Aorta (tissue), 5 donors: ENCODE measurements at places on chromosomes 5 and 9. TPM values are rescaled to one million over a fixed set of nuclear protein-coding genes. Genes with fewer than 3 reads are reported as not detected.

REEP5 gene
- total RNA-seq = 88.5 TPM

PHF24 gene
- 0.57 TPM for total RNA-seq

SPINK4 gene
- not detected for total RNA-seq

KDM3B gene
- 66.0 TPM for total RNA-seq

RIMOC1 gene
- total RNA-seq = 25.2 TPM

NTNG2 gene
- total RNA-seq = 5.3 TPM

ECM2 gene
- 65.6 TPM for total RNA-seq

SLCO4C1 gene
- total RNA-seq = 0.39 TPM

LHFPL2 gene
- 38.6 TPM for total RNA-seq

- no peak overlapping the region for H3K27ac ChIP-seq
- no peak overlapping the region for H3K4me3 ChIP-seq
- peak; percentile 36 for DNase-seq
- H3K4me1 ChIP-seq = no peaks in the 10 kb centered on the region
- no peaks in the 10 kb centered on the region for H3K27me3 ChIP-seq
Measured at GRCh38 chr5:178464431-178465048, 125.7 kb downstream of the COL23A1 start.

DNA sequence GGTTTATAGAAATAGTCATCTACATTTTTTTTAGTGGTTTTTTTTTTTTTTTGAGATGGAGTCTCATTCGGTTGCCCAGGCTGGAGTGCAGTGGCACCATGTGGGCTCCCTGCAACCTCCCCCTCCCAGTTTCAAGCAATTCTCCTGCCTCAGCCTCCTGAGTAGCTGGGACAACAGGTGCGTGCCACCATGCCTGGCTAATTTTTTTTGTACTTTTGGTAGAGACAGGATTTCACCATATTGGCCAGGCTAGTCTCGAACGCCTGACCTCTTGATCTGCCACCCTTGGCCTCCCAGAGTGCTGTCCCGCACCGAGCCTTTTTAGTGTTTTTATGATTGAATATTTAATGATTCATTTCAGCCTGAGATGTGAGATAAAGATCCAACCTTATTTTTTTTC lies 27.3 kb downstream of the ANKRD33B start:
- H3K27ac ChIP-seq = no peak overlapping the region
- no peaks in the 10 kb centered on the region for H3K27me3 ChIP-seq
- DNase-seq = no peak
- no peak overlapping the region for H3K4me3 ChIP-seq

GRCh38 chr5:55027595-55027994 lies 3.5 kb downstream of the GZMK start:
- no peak overlapping the region for H3K4me3 ChIP-seq
- H3K4me1 ChIP-seq = no peaks in the 10 kb centered on the region
- H3K36me3 ChIP-seq = no peaks in the 10 kb centered on the region

- H3K4me3 ChIP-seq = no peak overlapping the region
- no peaks in the 10 kb centered on the region for H3K4me1 ChIP-seq
- H3K27ac ChIP-seq = no peak overlapping the region
- no peak for DNase-seq
- H3K27me3 ChIP-seq = no peaks in the 10 kb centered on the region
Measured at GRCh38 chr5:83368835-83369234, 102.7 kb upstream of the VCAN start.

- H3K4me1 ChIP-seq = no peaks in the 10 kb centered on the region
- peak; percentile 73 for DNase-seq
- no peak overlapping the region for H3K4me3 ChIP-seq
- no peak overlapping the region for H3K27ac ChIP-seq
- H3K36me3 ChIP-seq = peaks cover 4% of the 10 kb centered on the region
Measured at GRCh38 chr5:72366324-72366976, 46.3 kb downstream of the PTCD2 start.

DNA sequence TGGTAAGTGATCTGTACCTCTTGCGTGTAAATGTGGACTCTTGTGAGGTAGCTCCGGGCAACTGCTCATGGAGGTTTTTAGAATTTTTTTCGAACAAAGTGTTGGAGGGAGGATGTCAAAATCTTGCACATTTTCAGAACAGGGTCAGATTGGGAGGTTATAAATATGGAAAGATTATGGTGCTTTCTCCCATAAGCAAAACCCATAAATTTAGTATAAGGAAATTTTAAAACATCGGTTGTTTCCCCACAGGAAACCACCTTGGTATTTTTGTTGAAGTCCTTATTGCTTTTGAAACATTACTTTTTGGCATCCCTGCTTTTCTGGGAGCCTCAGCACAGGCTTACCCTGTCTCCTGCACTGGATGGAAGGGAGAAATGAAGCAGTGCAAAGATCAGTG lies 33.9 kb downstream of the PTTG1 start:
- no peaks in the 10 kb centered on the region for H3K27me3 ChIP-seq
- H3K36me3 ChIP-seq = no peaks in the 10 kb centered on the region

DNA sequence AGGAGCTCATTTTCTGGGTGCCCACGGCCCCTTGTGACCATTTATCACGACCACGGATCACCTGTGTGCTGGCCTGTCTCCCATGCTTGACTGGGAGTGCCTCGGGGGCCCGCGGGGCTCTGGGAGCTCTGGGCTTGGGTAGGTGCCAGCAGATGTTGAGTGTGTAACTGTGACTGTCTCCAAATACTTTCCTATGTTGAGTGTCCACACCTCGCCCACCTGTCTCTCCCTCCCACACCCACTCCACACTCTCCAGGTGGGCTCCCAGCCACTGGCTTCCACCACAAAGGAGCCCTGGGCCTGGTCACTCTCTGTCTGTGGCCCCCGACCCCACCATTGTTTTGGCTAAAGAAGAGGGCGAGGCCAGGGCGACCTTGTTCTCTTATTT lies 196.4 kb downstream of the CDK5RAP2 start:
- no peaks in the 10 kb centered on the region for H3K4me1 ChIP-seq
- no peak for DNase-seq
- no peak overlapping the region for H3K4me3 ChIP-seq
- no peak overlapping the region for H3K27ac ChIP-seq
- H3K36me3 ChIP-seq = no peaks in the 10 kb centered on the region
- H3K27me3 ChIP-seq = no peaks in the 10 kb centered on the region

DNA sequence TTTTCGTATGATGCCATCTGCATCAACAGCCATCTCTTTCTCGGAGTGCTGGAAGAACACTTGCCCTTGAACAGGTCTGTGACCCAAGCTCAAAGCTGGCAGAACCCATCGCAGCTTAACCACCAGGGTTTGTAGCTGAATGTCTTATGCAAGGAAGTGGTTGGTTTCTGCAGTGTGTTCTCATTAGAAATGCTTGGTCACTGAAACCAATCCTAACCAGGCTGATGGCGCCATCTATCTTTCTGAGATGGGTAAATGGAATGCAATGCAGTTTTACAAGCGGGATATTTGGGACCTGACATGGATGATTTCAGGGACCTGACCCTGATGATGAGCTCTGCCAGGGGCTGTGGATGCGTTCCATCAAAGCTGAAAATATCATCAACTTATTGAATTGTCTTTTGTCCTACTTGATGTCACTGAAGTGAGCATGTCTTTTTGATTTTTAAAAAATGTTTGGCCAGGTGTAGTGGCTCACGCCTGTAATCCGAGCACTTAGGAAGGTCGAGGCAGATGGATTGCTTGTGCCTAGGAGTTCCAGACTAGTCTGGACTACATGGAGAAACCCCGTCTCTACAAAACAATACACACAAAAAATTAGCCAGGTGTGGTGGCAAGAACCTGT lies 28.7 kb downstream of the DMRT3 start:
- no peak overlapping the region for H3K4me3 ChIP-seq
- no peak overlapping the region for H3K27ac ChIP-seq
